ENCODE measurements at places on chromosomes 3 and 15.

GRCh38 chr3:185402561-185402960 lies 39.6 kb downstream of the MAP3K13 start:
- DNase-seq = no peak

- no peak for DNase-seq
Observed at GRCh38 chr15:73881579-73882320, 8.4 kb downstream of the TBC1D21 start.

GRCh38 chr3:46303240-46303639 lies 50.7 kb upstream of the CCR2 start:
- DNase-seq = no peak

DNA sequence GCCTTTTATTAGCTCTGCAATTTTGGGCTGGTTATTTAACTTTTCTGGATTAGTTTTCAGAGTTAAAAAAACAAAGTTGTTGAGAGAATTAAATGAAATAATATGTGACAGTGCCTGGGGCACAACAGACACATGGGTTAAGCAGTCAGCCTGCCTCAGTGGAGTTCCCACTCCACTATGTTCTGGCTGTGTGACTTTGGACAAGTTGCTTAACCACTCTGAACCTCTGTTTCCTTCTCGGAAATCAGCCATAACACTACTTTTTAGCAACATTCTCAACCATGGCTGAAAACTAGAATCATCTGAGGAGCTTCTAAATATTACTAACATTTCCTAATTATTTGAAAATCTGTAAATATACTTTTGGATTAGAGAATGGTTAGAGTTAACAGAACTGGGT lies 56.5 kb upstream of the SLC6A11 start:
- DNase-seq = no peak

- DNase-seq = no peak
Observed at GRCh38 chr3:195284842-195285241, 13.9 kb upstream of the XXYLT1 start.

DNA sequence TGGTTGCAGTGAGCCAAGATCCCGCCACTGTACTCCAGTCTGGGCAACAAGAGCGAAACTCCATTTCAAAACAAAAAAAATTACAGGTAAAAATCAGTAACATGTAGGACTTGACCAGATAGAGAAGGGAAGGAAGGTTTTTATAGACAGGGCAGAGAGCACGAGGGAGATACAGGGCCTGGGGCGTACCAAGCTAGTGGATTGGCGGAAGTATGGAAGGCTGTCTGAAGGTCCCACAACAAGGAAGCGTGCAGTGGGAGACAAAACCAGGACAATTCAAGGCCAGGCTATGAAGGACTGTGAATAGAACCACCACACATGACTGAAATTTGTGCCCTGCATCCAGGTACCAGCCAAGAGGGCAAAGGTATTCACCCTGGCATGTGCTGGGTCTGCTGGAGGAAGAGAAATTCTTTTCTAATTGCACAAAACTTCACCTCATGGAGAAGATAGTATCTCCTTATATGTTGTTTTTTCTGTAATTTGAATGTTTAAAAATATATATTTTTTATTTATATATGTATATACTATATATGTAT lies 33.0 kb upstream of the BCL2A1 start:
- DNase-seq = no peak

GRCh38 chr3:101803173-101803782 lies 24.3 kb downstream of the NXPE3 start:
- peak; percentile 18 for DNase-seq

- no peak for DNase-seq
Observed at GRCh38 chr3:99472385-99472784, 166.0 kb upstream of the COL8A1 start.

DNA sequence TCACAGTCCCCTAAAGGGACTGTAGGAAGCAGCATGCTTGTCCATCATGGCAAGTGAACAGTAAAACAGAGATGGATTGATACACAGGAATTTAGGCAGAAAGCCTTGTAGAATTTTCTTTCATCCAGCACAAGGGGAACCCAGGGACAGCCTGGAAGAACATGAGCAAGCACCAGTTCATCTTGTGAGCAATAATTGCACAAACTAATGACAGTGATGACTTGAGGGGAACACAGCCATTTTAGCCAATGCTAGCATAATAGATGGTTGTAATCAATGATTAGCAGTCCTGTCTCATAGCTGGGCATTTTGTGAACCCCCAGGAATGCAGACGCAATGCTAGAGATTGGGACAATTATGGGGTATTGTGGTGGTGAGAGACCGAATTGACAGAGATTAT lies 6.7 kb downstream of the CD200 start:
- DNase-seq = no peak

DNA sequence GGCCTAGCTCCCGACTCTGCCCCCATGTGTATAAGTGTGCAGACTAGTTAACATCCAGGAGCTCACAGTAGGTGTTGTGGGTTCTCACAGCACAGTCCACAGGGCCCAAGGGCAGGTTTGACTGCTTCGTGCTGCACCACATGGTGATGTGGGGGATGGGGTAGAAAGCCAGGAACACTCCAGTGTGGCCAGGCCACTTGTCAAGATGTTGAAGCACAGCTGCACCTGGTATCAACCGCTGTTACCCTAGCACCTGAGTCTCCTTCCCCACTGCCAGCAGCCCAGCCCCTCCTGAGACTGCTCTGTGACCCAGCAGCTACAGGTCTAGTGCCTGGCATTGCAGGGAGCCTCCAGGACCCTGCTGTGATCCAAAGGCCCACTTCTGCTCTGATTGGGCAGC lies 53.4 kb downstream of the CHDH start:
- DNase-seq = no peak

DNA sequence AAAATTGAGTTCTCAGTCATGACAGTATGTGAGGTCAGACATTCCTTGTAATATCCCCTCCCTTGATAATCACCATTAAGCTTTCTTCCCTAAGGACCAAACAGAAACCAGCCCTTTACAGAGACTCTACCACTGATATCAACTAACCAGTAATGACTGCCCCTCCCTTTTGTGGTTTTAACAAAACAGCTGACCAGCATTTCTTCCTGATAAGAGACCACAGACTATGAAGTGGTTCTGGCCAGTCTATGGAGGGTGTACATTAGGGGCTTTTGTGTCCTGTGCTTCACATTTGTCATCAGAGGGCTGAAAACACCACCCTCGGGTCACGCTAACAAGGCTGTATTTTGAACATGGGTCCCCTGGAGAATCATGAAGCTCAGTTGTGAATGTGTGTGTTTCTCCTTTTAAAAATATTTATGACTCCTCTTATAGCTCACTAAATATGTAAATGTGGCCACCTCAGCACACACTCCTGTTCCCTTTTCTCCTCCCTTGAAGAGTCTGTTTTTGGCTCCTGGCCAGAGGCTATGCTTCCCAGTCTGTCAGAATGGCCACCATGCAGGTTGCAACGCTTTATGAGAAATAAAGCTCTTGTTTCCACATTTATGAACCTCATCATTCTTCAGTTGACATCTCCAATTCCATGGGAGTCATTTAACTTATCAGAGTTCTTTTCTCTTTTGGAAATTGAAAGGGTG lies 239.3 kb downstream of the CPNE4 start:
- peak; percentile 62 for DNase-seq

DNA sequence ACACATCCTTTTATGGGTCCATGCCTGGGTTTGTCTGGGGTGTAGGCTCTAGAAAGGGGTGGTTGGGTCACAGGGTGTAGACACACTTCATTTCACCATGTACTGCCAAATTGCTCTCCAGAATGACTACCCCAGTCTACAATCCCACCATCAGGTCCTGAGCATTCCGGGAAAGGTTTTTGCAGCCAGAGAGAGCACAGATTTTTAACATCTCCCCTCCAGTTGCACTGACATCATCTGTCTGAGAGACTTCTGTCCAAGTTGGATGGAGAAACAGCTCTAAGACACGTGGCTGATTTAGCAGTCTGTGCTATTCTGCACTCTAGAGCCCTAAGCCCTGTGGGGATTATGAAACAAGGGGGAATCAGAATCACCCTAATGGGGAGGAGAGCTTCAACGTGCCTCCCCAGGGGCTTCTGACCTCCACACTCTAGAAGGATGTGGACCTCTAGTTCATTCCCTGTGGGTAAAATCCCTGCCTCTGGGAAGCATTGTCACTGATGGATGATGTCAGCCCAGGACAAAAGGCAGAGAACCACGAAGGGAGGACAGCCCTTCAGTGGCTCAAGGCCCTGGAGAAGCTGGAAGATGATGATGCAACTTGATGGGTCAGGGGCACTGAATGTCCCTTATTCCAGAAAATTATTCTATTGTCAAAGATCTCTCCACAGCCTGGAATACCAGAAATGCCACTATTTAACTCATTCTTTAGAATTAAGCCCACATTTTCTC lies 71.5 kb downstream of the CD200R1L start:
- DNase-seq = no peak

- no peak for DNase-seq
Observed at GRCh38 chr3:123449997-123450604, 1.2 kb upstream of the ADCY5 start.

DNA sequence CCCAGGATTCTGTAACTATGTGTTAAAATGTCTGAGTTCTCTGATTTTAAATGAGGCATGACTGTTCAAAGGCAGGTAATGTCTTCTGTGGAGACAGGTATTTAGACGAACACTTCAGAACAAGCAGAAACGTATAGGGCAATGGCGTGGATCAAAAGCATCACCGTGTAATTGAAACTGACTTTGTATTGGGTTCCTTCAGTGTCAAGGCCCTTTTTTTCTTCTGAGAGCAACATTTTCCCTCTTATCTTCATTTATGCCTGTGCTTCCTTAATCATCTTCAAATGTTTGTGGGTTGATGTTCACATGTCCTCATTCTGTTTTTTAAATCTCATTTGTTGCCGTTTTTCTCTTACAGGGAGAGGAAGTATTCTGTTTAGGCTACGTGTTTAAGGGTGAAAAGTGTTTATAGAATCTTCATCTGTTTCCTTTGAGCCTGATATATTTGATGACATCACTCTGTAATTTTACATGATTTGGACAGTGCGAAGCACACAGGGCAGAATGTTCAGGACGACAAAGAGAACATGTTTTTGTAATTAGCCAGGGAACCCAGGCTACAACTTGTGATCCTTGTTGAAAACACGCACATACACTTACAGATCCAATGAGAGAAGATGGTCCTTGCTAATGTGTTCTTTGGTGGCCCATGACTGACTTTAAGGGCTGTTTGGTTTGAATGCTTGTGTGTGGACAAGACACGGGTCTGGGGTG lies 196.0 kb downstream of the LRTM1 start:
- DNase-seq = no peak

DNA sequence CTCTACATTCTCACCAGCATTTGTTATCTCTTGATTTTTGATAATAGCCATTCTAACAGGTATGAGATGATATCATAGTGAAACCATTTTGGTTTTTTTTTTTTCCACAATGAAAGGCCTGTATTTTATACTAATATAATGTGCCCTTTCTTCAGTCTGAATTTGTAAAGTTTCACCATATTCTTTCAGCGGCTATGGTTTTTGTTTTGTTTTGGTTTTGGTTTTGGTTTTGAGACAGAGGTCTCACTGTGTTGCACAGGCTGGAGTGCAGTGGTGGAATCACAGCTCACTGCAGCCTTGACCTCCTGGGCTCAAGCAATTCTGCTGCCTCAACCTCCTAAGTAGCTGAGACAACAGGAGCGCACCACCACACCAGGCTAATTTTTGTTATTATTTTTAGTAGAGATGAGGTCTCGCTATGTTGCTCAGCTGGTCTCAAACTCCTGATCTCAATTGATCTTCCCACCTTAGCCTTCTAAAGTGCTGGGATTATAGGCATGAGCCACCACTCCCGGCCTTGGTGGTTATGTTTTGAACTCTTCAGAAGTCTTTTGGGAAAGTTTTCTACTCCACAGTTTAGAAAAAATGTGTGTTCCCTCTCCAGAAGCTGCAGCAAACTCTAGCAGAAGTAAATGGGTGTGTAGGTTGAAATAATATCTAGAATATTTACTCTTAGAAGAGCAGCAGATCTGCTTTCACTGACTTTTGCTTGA lies 110.2 kb upstream of the UMPS start:
- no peak for DNase-seq

- DNase-seq = no peak
Observed at GRCh38 chr15:80384432-80384831, 19.8 kb upstream of the ARNT2 start.

GRCh38 chr3:23489300-23490158 lies 286.4 kb downstream of the UBE2E2 start:
- no peak for DNase-seq

DNA sequence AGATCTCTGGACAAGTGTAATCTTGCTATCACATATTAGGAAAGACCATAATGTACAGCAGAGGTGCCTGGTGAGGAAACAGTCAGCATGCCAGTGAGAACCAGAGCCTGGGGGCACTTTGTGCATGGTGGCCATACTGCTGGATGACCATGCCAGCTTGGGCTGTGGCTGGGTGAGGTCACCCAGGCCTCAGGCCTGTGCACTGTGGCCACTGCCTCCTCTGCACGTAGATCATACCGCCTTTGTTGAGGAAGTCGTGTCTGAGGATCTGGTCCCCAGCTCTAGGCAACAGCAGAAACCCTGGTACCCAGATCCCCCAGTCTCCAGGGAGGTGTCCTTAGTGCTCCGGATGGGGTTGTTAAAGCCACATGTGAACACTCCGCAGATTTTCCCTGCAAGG lies 38.9 kb downstream of the ZNF710 start:
- no peak for DNase-seq

DNA sequence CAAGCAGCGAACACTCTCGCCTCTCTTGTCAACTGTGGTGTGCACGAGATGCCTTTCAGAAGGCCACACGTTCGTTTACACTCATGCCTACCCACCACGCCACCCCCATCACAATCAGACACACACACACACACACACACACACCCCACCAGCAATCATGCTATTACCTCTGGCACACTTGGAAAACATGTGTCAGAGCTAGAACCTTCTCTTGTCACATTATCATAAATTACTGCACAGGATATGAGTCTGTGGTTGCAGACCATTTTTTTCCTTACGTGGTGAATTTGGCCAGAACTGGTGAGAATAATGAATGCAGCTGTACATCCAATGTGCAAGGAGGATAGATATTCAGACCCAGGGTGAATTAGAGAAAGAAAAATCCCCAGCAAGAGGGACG lies 52.4 kb downstream of the TRIM69 start:
- no peak for DNase-seq

DNA sequence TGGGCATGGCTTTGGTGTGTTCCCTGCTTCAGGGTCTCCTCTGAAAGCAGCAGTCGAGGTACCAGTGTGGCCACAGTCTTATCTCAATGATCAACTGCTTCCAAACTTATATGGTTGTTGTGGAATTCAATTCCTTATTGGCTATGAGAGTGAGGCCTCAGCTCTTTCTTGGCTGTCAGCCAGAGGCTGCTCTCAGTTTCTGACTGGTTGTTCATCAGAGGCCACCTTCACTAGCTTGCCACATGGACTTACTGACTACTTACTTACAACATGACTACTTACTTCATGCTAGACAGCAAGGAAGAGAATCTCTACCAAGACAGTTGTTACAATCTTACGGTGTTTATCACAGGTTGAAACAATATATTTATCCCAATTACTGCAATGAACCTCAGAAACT lies 789.2 kb downstream of the DIPK2A start:
- DNase-seq = no peak

DNA sequence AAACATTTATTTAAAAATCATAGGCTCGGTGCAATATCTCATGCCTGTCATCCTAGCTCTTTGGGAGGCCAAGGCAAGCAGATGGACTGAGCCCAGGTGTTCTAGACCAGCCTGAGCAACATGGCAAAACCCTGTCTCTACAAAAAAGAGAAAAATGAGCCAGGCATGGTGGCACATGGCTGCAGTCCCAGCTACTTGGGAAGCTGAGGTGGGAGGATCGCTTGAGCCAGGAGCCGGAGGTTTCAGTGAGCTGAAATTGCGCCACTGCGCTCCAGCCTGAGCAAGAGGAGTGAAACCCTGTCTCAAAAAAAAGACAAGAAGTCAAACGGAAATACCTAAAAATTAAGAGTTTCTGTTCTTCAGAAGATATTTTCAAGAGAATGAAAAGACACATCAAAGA lies 122.3 kb downstream of the RSL24D1 start:
- no peak for DNase-seq

GRCh38 chr15:30990446-30991254 lies 778 bp downstream of the MTMR10 start:
- no peak for DNase-seq

All from NCI-H187 treated with DMSO at 0.1 percent for 48 hours (cell line).